ENCODE measurements at places on chromosomes 7 and 10.

DNA sequence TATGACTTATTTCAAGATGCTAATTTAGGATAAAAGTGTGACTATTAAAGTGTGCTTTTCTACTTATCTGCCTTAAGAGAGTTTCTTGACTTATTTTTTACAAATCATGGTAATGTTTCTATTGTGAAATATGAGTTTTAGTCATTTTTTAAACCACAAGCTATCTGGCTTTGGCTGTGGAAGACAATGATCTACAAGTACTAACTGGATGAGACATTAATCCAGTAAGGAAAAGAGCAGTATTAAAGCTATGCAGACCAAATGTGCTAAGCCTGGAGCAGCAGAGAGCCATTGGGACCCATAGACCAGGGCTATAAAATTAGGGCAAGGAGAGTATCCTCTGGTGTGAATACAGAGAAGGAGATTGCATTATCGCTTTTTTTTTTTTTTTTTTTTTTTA lies 92.4 kb downstream of the SEMA3A start:
- DNase-seq = no peak

GRCh38 chr10:14971867-14972448 lies 12.8 kb downstream of the MEIG1 start:
- DNase-seq = no peak

DNA sequence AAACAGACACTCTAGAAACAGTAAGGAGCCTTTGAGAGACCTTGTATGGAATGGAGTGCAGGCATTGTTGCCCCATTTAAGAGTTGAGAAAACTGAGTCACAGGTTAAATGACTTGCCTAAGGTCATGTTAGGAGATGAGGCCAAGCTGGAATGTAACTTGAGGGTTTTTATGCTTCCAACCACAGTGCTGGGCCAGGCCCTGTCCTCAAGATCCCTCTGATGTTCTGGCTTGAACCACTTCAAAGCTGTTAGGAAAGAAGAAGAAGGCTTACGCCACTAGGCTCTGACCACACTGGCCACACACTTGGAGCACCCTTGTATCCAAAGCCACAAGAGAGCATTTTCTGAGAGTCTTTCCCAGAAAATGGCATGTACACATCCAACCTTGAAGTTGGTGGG lies 42.7 kb downstream of the PLAU start:
- DNase-seq = no peak

DNA sequence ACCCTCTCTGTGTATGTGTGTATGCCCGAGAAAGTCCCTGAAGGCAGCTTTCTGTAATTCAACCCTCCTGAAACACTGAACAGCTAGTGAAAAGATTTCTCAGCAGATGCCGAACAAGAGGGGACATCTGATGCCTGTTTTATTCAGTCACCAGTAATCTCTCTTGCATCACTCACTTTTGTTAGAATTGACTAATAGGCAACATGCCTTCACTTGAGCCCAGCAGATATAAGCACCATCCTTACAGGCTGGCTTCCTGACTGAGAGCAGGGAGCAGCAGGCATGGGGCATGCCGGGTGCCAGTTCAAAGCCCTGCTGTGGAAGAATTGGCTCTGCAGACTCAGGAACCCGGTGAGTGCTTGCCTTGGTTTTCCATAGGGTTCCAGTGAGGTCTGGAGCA lies at the start of gene ABCA13:
TSS of gene ABCA13 (plus strand) at position 257 of the 400 bp plus-strand sequence. CDS start at position 283, 26 bp downstream.
- no peak for DNase-seq

GRCh38 chr7:15922002-15922401 lies 235.5 kb upstream of the MEOX2 start:
- DNase-seq = no peak

DNA sequence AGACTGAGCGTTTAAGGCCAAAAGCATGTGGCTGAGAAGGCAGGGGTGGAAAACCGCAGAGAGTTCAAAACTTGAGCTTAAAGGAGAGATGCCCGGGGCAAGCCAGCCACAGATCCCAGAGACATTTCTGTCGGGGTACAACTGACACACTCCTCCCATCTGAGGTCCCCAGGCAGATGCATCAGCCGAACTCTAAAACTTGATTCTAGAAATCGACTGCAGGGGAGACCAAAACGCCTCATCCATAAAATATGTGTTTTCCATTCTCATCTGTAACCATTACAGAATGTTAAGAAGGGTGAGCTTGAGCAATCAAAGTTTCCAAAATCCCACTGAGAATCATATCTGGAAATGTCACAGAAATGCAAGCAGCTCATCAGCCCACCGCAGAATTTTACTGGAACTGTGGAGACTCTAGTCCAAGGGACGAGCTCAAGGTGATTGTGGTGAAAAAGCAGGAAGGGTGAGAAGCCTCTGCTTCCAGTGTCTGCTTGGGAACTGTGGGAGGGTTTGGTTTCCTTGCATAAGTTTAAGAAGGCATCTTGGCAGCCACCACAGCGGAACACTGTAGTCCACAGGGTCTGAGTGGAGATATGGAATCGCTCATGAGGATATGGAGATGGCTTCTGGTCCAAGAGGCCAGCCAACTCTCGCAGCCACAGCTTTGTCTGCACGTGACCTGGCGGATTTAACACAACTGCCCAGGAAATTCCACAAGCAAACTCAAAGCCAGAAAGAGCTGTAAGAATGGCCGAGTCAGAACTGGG lies 249.2 kb downstream of the SFMBT2 start:
- DNase-seq = no peak

- DNase-seq = no peak
Observed at GRCh38 chr10:28219251-28219650, 83.6 kb downstream of the MPP7 start.

DNA sequence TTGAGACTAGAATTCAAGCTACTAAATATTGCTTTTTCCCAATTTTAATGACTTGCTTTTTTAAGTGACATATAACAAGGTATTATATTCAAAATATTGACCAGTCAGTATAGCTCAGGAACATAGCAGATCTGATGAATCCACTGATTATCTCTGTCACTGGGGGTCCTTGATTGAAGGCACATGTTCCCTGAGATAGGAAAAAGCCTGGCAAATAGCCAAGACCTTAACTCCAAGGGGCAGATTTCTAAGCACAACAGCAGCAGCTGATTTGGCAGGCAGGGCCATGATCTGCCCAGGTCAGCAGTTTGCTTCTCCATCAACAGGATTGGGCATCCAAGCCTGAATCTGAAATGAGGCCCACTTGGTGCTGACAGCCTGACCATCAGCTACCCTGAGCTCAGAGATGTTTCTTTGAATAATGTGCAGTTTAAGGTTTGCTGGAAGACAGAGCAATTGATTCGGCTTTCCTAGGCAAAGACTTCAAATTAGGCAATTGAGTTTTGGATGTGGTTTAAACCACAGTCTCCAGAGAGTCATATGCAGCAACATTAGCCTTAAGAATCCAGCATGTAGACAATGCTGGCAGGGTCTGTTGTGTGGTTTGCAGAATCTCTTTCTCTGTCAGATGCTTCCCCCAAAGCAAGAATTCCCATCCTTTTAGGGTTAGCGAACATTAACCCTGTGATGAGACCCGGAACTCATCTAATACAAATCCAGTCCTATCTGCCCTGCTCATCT lies 352.6 kb downstream of the ADRA2A start:
- no peak for DNase-seq

DNA sequence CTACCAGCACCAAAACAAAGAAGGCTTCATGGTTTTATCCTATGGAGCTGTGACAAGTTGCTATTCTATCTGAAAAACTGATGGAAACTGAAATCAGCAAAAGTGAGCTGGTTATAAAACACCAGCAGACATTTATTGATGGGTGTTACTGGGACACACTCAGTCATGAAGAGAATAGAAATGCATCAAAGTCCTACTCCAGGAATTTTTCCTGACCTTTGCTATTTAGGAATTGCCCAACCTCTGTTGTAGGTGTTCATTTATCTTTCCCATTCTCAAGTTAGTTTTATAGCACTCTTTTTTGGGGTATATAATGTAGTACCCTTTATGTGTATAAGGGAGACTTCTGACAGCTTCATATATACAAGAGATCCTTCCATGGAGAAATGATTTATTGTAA lies 533.2 kb downstream of the REEP3 start:
- no peak for DNase-seq

- DNase-seq = no peak
Observed at GRCh38 chr7:148854983-148855382, 29.1 kb downstream of the EZH2 start.

DNA sequence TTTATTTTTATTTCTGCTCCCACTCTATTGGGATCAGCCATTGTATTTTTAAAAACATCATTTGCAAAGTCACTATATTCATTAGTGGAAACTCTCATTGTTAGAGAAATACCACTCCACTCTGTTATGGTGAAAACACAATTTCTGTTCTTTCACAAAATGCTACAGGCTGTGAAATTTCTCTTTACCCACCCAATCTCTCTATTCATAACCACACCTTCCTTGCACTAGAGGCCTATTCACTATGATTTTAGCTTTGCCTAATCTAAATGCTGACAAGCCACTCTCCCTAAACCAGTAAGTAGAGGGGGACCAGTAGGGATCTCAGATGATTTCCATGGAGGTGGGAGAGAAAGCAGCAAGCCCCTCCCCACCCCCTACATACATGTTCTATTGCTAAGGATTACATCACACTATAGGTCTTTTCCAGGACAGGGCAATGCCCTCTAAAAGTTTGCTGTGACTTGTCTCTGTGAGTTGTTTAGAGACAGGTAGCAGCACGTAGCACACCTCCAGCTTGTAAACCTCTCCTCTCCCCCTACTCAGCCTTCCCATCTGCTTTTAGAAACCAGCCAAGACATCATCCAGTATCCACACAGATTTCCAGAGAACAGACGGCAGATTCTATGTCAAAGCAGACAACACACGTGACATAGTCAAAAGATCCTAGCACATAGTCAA lies 58.3 kb upstream of the PPP1R3C start:
- DNase-seq = no peak

- no peak for DNase-seq
Observed at GRCh38 chr7:111112439-111112838, 21.5 kb downstream of the LRRN3 start.

- DNase-seq = no peak
Observed at GRCh38 chr10:89310056-89310893, 8.4 kb downstream of the IFIT2 start.

GRCh38 chr7:89994483-89994882 lies 159.8 kb upstream of the STEAP1 start:
- DNase-seq = no peak

DNA sequence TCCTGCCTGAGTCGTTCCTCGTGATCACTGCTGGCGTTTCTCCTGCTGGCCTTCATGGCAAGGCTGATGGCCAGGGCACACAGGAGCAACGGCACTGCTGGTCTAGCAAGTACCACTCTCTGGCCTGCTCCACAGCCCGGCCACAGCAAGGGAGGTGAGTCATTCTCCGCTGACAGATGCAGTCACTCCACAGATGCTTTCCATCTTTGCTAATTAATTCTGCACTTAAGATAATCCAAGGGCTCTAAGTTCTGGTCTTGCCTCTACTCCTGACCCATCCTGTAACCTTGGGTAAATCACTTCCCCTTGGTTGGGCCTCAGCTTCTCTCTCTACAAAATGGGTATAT lies 244.4 kb downstream of the RPS24 start:
- DNase-seq = no peak

- DNase-seq = no peak
Observed at GRCh38 chr10:6014241-6014761, 37.0 kb upstream of the IL15RA start.

- no peak for DNase-seq
Observed at GRCh38 chr10:102185272-102185671, 33.1 kb downstream of the NOLC1 start.

GRCh38 chr10:49115796-49116508 lies 630 bp upstream of the VSTM4 start:
- no peak for DNase-seq

GRCh38 chr7:18849130-18849529 lies 268.3 kb downstream of the TWIST1 start:
- DNase-seq = no peak

DNA sequence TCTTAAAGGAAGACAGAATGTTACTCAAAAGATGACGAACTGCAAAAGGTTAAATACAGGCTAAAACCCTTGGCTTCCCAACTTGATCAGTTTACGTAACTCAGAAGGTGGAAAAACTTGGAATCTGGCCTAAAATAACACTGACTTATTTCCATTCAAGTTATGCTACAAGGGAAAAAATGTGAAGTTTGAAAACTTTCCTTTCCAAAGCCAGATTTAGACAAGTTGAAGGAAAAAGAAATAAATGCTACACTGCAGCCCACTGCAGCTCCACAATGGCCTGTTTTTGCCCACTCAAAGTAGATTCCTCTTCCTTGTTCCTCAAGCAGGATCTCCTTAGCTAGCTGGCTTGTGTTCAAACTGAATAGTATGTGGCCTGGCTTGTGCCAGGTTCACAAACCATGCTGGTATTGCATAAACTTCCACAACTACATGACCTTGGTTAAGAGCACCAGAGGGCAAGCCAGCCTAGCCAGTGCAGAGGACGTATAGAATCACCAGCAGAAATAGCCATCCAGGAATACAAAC lies 166.2 kb downstream of the CPEB3 start:
- DNase-seq = no peak

GRCh38 chr10:131778842-131779241 lies 122.0 kb upstream of the PPP2R2D start:
- DNase-seq = no peak

DNA sequence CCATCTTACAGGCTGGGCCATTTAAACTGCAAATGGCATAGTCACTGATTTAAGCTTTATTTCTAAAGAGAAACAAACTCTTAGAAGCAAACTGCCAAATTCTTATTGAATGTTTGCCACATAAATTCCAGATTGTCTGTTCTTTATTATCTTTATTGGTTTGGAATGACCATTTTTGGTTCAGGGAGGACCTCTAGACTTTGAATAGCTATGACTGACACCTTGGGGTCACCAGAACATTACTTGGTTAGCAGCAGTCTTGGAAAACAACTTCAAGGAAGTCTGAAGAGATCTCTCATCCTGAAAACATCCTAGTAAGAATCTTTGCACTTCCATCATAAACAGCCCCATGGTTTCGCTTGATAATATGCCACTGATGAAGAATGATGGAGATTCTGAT lies 197.1 kb downstream of the SUGCT start:
- no peak for DNase-seq

GRCh38 chr7:3589752-3590151 lies 288.7 kb downstream of the SDK1 start:
- DNase-seq = no peak

DNA sequence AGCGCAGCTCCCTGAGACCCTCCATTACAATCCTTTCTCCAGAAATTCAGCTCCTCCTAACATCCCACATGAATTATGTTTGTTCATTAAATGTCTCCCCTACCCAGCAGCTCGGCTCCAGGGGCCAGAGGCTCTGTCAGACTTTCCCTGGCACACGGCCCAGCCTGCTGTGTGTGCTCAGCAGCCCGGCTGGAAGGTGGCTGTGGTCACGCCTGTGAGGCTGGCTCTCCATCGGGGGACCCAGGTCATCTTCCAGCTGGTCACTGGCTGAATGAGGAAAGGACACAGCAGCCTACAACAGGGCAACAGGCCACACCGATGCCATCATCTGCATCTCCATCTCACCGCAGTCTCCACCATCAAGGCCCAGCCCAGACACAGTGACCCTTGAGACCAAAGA lies 219.8 kb downstream of the MAD1L1 start:
- peak; percentile 32 for DNase-seq

Data from lower lobe of right lung (tissue), 2 donors.